Activated CD4-positive, alpha-beta T cell treated with anti-CD3 and anti-CD28 coated beads, Interleukin-2, Interleukin-6, amounts not matched to agents 100 ng/mL and 50 ng/mL, durations not matched to agents 16 hours and 8 hours (primary cell): ENCODE measurements at places on chromosomes 13 and 19.

GRCh38 chr13:41267106-41267505 is 3.7 kb upstream of the MTRF1 start:
- DNase-seq: no peak

GRCh38 chr19:41327076-41327575 is 17.2 kb downstream of the CCDC97 start:
- DNase-seq: no peak

DNA sequence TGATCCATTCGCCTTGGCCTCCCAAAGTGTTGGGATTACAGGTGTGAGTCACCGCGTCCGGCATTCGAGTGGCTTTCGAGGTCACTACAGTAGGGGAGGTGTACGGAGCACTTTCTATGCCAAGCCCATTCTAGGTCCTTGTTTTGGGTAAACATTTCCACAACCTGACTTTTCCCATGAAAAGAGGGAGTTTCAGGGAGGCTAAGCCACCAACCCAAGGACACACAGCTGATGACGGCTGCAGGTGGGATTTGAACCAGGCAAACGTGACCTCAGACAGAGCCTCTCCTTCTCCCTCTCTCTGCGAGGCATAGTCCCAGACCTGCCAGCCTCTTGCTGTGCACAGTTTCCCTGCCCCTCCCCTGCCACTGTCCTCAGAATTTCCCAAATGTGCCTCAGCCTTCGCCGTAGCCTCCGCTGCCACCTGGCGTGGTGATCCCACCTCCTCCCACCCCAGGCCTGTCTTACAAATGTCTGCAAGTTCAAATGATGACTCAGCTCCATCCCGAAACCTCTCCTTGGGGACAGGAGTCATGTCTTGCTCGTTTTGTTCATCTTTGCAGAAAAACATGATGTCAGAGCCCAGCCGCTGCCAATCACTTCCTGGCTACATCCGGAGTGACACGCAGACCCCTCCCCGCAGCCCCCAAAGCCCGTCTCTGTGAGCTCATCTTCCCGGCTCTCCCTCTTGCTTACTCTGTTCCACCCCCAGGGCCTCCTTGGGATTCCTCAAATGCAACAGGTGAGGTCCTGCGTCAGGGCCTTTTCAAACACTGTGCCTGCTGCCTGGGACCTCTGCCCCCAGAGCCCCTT is 6.6 kb upstream of the GADD45B start:
- peak; percentile 79 for DNase-seq

DNA sequence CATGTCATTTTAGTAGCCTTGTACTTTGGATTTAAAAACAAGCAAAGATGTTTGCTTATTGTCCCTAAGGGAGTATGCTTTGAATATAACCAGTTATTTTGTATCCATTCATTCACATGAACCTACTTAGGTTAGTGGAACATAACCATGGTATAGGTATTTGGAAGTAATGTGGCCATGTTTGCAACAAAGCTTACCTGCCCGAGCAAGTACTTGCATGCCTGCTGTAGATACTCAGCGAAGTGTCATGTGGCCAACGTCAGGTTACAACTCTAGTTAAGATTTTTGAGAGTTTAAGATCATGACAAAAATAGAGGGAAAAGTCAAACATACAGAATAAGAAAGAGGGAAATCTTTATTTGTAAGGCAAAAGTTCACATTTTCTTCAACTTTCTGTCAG is 57.2 kb downstream of the COG6 start:
- no peak for DNase-seq

- DNase-seq: no peak
Measured at GRCh38 chr19:19502808-19503602, 12.3 kb downstream of the TSSK6 start.

GRCh38 chr19:48367855-48368254 is 3.7 kb downstream of the SYNGR4 start:
- DNase-seq: no peak

DNA sequence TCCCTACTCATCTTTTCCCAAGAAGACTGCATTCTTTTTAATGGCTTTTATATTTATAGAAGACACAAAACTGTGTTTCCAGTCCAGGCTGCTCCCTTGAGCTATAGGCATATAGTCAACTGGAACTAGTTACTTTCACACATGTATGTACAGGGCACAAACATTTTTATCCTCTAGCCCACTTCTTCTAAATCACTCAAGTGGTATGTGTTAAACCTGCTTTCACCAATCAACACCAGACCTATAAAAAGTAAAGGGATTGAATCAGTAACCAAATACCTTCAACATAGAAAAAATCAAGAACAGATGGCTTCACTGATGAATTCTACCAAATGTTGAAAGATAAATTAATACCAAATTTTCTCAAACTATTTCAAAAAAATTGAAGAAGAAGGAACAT is 584.2 kb upstream of the SLITRK1 start:
- DNase-seq: no peak

GRCh38 chr13:36275190-36276002 is 22.2 kb downstream of the CCDC169 start:
- peak; percentile 37 for DNase-seq

GRCh38 chr13:82963226-82964099 is 918.8 kb downstream of the SLITRK1 start:
- DNase-seq: no peak

- DNase-seq: no peak
Measured at GRCh38 chr13:73519396-73520116, 460.8 kb downstream of the KLF5 start.

- DNase-seq: no peak
Measured at GRCh38 chr13:101065329-101065728, 351.0 kb downstream of the NALCN start.

DNA sequence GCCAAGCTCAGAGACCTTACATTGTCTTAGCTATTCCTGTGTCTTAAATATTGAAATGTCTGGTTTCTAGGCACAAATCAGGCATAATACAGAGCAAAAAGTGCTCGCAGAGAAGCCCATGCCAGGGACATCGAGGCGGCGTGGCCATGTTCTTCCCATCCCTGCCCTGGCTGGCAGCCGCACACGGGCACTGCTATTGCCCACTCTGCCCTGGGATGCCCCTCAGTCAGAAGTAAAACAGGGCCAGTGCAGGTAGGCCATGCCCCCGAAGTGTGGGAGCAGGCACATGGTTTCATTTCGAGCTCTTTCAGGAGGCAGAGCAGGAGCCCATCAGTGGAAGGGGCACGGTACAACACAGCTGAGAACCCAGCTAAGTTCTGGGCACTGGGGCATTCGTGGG is 113.5 kb downstream of the COL4A1 start:
- DNase-seq: no peak

DNA sequence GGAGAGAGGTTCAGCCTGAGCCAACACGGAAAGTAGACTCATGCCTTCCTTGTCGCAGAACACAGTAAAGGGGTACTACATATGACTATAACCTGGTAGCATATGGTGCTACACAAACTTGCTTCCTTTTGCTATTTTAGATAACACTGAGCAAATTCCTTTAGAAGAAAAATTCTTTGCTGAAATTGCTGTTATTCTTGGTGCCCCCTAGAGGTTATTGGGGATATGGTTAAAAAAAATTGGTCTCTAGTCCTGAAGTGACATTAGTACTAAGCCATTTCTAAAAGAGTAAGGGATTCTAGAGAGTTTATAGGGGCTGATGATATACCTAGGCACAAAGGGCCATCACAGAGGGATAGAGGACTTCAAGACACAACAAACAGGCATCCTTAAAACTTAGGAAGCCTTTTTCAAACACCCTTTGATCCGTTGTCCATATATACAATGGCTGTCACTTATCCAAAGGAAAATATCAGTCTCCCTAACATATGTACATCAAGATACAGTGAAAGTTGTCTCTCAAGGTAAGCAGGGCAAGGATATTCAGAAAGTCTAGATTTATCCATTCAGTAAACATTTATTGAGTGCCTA is 13.9 kb upstream of the HS6ST3 start:
- no peak for DNase-seq

DNA sequence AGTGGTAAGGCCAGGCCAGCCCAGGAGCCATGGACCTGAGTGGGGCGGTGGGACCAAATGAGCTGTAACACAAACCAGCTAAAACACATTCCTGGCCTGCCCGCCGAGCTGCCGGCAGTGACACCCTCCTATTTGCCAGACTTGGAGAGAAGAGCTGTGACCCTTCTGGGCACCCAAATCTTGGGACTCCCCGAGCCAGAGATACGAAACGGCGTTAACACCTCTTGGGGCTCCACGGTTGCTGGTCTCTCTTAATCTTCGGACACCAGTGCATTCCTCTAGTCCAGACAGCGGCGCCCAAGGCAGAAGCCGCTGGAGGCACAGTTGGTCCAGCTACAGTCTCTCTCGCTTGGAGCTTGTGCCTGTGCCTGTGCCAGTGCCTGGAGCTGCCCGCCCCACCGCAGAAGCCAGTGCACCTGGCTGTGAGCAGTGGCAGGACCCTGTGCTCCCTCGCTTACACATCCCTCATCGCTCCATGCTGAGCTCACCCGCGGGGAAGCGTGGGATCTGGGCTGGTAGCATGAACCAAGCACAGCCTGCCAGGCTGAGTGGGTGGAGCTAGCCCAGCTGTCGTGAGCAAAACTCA is 147.2 kb upstream of the KLHL1 start:
- no peak for DNase-seq

- DNase-seq: no peak
Measured at GRCh38 chr13:49681842-49682435, 9.3 kb downstream of the EBPL start.

- DNase-seq: no peak
Measured at GRCh38 chr13:99768986-99769385, 202.6 kb downstream of the ZIC5 start.

- no peak for DNase-seq
Measured at GRCh38 chr13:99500839-99501183, 461 bp upstream of the TM9SF2 start.

DNA sequence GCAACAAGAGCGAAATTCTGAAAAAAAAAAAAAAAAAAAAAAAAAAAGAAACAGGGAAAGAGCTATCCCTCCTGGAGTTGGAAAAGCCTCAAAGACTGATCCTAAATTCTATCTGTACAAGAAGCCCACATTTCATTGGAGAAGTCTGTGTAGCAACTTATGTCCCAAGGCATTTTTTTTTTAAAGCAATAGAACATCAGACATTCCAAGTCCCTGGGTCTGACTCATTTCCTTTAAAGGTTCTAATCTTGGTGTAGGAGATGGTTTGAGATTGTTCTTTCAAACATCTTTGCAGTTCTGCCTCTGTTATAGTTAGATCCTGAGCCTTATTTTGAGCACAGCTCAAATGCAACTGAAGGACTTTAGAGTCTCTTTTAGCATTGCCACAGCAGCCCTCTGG is 706.5 kb upstream of the MIR17HG start:
- no peak for DNase-seq

GRCh38 chr13:23778879-23779278 is 110.3 kb downstream of the MIPEP start:
- no peak for DNase-seq

- no peak for DNase-seq
Measured at GRCh38 chr19:37990362-37990761, 83.4 kb downstream of the SIPA1L3 start.

DNA sequence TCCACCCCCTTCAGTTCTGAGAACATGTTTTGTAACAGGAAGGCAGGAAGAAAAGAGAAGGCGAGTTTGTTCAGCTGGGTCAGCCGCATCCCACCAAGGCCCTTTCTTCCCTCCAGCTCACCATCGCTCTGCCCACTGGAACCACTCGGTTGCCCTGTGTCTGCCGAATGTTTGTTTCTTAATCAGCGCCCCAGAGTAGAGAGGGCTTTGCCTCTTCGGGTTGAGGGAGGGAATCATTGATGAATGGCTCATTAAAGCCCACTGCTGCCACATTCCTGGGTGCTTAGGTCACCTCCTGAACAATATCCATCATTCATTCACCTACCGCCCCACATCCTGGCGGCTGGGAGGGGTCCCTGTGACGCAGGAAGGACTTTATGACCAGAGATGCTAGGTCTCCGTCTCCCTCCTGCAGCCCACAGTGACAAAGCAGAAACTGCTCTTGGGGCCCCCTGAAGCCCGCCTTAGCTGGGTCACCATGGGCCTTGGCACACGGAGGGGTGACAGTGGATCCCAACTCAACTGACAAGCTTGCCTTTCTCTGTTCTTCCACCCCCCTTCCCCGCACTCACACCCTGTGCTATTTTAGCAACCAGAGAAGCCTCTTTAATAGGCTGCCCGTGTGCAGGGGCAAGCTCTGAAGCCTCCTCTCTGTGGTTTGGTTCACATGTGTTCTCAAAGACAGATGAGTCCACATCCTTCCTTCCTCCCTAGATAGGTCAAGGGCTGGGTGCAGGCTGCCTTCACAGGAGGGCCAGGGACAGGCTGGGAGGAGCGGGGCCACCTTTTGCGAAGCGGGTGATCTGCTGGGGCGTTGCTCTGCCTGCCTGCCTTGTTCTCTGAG is 46.2 kb downstream of the ACTN4 start:
- DNase-seq: peak; percentile 76

DNA sequence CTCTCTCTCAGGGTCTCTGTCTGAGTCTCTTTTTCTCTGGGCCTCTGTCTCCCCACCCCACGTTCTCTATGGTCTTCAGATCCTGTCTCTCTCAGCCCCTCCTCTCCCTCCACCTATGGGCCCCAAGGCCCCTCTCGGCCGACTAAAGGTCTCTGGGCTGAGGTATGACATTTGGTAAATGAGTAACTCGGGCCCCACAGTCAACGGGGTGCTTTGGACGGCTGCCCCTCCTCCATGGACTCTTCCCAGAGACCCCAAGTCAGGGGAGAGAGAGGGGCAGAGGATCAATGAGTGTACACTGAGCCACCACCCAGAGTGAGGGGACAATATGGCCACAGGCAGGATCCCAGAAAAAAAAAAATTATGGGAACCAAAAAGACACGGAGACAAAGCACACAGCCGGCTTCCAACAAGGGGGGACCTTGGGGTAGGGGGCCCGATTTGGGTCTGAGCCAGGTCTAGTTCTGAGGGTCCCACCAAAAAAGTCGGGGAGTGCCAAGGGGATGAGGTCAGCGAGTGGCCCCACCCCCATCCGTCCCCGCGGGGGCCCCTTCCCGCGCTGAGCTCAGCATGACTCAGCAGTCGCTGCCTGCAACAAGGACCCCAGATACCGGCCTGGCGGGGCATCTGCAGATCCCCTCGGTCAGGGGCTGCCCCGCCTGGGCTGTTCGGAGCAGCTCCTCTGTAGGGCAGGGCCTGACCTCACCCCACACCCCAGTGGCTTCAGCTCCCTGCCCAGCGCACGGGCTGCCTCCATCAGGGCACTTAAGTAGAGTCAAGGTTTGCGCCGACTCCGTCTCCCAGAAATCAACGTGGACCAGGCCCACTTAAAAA is 1.5 kb upstream of the FTL start:
- peak; percentile 85 for DNase-seq
